ENCODE measurements at places on chromosomes 1 and 21.

GRCh38 chr1:16615253-16616252 is 2.2 kb upstream of the NBPF1 start:
- no peak for DNase-seq

GRCh38 chr21:43902441-43902840 is 37.4 kb downstream of the AGPAT3 start:
- DNase-seq, result no peak

DNA sequence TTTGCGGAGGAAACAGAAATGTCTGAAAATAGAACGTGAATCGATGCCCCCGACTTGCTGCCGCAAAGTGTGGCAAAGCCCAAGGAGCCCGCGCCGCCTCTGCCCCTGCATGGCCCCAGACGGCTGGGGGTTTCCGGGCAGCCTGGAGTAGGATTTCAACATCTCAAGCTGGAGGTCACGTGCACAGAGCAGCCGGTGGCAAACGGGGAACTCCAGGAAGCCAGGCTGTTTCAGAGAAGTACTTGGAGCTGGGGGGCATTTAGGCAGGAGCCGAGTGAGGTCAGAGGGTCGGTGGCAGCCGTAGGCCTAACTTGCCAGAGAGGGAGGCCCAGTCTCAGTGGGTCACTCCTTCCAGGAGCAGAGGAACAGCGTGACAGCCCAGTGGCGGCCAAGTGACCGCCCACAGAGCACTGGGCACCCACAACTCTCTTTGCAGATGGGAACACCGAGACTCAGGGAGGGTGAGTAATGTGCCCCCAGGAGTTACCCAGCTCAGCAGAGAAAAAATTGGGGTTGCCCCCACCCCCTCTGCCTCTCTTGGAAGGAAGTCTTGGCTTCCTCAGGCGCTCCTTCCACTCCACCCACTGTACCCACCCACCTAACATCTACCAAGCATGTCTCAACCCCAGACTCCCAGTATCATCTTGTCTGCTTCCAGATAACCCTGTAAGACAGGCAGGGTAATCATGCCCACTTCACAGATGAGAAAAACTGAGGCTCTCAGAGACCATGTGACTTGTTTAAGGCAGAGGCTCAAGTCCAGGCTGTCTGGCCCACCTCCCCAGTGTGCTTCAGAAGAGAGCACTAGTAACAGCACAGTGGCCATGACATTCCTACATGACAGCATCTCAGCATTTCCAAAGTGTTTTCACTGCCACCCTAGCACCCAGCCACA is 179.4 kb downstream of the HIVEP3 start:
- peak; percentile 77 for DNase-seq

DNA sequence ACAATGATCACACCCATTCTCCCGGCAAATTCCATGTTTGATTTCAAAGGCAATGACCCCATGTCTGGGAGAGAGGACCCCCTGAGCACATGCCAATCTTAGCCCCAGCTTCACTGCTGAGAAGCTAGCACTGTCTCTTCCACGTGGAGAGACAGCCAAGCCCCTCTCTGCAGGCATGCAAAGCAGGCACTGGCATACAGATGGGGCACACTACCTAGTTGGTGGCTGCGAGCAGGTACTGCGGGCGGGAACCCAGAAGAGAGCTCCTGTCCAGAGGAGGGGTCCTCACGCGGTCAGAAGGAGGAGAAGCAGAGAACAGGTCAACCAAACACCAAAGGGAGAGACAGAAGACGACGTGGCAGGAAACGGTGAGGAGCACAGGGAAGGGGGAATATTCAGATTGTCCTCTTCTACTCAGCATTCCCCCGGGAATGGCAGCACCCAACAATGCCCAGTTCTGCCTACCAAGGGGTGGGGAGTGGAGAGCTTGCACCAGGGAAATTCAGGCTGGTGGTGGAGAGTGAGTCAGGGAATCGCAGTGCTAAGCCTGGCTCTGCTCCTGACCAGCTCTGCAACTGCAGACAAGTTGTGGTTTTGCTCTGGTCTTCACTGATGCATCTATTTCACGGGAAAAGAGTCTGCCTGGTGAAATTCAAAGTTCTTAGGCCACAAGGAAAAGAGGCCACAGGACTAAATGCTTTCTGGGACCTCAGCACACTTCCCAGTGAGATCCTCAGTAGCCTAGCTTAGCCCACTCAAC is 48.1 kb upstream of the GOLT1A start:
- no peak for DNase-seq

- DNase-seq, result no peak
Observed at GRCh38 chr1:61053712-61054600, 28.4 kb upstream of the NFIA start.

DNA sequence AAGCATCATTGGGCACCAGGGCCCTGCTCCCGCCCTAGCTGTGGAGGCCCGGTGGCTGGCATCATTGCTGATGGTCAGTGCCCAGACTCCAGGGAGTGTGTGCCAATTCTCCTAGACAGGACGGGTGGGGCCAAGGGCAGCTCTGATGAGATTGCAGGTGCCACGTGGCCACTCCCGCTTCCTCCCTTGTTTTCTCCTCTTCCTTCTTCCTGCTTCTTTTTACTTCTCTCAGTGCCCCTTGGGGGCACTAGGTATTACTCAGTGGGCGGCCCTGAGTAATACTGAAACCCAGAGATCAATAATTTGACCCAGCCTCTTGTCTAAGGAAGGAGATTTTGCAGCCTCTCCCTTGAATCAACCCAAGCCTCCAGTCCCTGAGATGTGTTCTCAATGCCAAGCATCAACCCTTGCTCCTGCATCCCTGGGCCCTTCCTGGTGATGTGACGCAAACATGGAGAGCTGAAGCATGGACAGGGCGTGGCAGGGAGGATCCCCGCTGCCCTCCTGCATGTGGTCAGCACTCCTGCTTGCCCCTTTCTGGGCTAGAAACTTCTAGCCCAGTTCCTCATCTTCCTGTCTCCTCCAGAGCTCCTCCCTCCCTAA is 32.4 kb downstream of the CDK18 start:
- DNase-seq, result no peak
